Effector CD8-positive, alpha-beta T cell (primary cell): ENCODE measurements at places on chromosomes 3 and 15.

GRCh38 chr15:63190769-63191649 is 1.6 kb downstream of the RAB8B start:
- DNase-seq: no peak

DNA sequence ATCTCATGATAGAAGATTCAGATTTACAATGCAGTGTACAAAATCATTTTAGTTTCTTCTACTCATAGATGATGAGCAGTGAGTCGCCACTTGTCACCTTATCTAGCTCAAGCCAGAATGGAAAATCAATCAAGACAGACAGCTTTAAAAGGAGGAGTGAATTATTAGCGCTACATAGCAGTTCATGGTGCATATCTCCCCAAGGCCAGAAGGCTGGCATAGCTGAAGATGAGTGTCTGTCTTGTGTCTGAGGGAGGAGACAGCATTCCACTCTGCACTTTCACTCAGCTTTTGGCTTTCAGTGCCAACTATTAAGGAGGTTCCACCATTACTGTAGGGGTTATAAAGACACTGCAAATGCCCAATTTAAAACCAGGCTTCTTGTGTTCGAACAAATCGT is 804.1 kb upstream of the LMCD1 start:
- DNase-seq: no peak

DNA sequence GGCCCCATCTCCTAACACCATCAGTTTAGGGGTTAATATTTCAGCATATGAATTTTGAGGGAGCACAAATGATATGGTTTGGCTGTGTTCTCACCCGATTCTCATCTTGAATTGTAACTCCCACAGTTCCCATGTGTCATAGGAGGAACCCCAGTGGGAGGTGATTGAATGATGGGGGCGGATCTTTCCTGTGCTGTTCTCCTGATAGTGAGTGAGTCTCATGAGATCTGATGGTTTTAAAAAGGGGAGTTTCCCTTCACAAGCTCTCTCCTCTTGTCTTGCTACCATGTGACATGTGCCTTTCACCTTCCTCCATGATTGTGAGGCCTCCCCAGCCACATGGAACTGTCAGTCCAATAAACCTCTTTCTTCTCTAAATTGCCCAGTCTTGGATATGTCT is 73.8 kb upstream of the TJP1 start:
- DNase-seq: no peak

DNA sequence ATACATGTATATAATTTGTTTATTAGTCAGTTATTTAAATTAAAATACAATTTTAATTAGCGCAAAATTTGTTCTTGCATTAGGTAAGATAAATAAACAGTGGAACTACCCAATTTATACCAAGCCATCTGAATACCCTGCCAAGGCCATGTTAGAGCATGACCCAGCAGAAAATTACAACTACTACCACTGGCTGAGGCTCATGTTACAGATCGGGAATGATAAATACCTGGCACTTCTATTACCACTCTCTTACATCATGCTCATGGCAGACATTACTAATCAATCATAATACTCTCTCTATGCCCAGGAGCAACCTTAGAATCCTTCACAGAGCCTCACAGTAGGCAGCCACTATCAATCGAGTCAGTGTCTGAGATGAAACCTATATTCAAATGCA is 21.2 kb upstream of the LMOD3 start:
- DNase-seq: no peak

DNA sequence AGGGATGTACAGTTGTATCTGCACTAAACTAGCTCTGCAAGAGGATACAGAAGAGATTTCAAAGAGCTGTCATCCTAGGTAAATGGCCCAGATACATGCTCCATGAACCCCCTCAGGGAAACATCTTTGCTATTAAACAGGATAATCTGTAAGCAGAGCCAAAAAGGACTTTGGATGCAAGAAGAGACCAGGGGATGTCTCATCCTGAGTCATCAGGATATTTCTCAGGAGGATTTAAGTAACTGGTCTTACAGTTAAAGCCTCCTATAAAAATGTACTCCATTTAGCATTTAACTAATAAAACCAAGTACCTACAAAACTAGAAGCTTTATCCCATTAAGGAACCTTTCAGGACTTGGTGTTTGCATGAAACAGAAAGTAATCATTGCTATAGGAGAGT is 48.2 kb upstream of the PHLDB2 start:
- no peak for DNase-seq

DNA sequence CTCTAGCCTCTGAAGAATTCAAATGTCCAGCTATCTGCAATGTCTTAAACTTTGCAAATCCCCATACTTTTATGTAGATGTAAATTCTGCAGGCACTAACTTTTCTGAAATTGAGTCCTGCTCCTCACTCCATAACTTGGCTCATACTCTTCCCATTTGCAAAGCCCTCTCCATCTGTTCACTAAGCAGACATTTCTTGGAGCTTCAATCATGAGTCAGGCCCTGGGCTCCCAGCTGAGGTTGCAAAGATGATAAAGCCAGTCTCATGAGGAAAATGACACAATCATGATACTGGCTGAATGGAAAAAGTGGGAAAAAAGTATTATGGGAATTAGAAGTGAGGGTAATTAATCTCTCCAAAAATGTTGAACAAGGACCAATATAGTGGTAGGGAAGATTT is 507.6 kb downstream of the NR2F2 start:
- DNase-seq: no peak

DNA sequence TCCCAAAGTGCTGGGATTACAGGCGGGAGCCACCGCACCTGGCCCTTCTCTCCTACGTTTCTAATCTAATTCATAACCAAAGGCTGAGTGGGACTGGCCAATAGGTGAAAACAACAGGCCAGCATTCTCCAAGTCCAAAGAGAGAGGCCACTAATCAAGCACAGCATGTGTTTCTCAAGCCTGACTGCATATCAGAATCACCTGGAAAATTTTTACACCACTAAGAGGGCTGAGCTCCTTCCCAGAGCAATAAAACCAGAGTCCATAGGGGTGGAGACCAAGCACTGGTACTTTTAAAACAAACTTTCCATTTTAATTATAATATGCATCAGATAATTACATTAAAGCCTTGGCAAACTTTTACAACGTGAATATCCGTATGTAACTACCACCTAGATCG is 254.4 kb downstream of the OPA1 start:
- DNase-seq: no peak

DNA sequence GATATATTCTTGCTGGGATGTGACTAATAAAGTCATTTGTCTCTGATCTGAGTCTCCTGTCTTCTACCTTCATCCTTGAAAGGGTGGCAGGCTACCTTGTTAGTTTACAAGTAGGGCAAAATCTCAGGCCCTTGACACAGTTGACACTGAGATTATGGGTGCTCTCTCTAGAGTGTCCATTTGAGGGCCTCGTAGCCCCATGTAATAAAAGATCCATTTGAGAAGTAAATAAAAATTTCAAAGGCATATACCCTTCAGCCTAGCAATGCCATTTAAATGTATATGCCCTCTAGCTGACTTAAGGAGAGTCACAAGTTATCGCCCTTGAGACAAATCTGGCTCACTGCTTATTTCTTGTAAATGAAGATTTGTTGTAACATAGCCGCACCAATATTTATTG is 98.6 kb downstream of the TCF12 start:
- no peak for DNase-seq
